ENCODE measurements at places on chromosomes 6 and 20. TPM values are rescaled to one million over a fixed set of nuclear protein-coding genes. Genes with fewer than 3 reads are reported as not detected.

Gene LAMA4
- not detected for total RNA-seq

Gene MYMX
- not detected for total RNA-seq

Gene CDH26
- total RNA-seq: 0.91 TPM

Gene CCR6
- 3.5 TPM for total RNA-seq

Gene CBLN4
- total RNA-seq: not detected

Gene RNF144B
- 0.98 TPM for total RNA-seq

Gene SLC22A7
- not detected for total RNA-seq

Gene IPCEF1
- 17.7 TPM for total RNA-seq

Gene TPBG
- total RNA-seq: not detected

Gene CD40
- total RNA-seq: 4.1 TPM

Gene HNF4A
- not detected for total RNA-seq

Gene FAM83C
- total RNA-seq: not detected

Gene BPIFA1
- total RNA-seq: not detected

Gene TAAR1
- total RNA-seq: not detected

Gene CCN6
- not detected for total RNA-seq

GRCh38 chr20:13870170-13870748 is 85.4 kb downstream of the NDUFAF5 start:
- no peaks in the 10 kb centered on the region for H3K4me1 ChIP-seq
- no peak overlapping the region for H3K27ac ChIP-seq
- no peak overlapping the region for H3K4me3 ChIP-seq
- H3K36me3 ChIP-seq: no peaks in the 10 kb centered on the region

DNA sequence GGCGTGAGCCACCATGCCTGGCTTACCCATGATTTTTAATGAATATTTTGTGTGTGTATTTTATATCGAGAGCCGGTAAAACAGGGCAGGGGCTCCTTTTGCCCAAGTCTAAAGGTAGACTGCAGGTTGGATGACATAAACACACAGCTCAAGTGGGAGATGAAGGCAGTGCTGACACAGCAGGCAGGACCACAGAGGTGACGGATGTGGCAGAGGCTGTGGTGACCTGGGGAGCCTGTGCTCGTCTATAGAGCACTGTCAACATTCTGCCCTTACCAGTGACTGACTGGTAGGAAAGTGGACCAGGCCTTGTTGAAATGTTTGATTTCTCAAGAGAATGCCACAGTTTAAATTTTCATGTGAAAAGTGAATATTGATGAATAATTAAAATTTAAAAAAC is 137.5 kb downstream of the ZFP64 start:
- DNase-seq: no peak
- no peaks in the 10 kb centered on the region for H3K36me3 ChIP-seq
- no peaks in the 10 kb centered on the region for H3K4me1 ChIP-seq
- H3K4me3 ChIP-seq: no peak overlapping the region

GRCh38 chr6:170402318-170403040 is 95.9 kb downstream of the FAM120B start:
- H3K4me1 ChIP-seq: no peaks in the 10 kb centered on the region
- H3K27me3 ChIP-seq: no peaks in the 10 kb centered on the region
- no peak overlapping the region for H3K4me3 ChIP-seq
- peaks cover 9% of the 10 kb centered on the region for H3K36me3 ChIP-seq
- no peak for DNase-seq
- no peak overlapping the region for H3K27ac ChIP-seq

- no peaks in the 10 kb centered on the region for H3K4me1 ChIP-seq
- DNase-seq: no peak
- H3K4me3 ChIP-seq: no peak overlapping the region
These were observed 67.0 kb upstream of the FOXQ1 start for GRCh38 chr6:1244941-1245340.

GRCh38 chr6:15389765-15390723 is 144.2 kb downstream of the JARID2 start:
- H3K27ac ChIP-seq: no peak overlapping the region
- H3K27me3 ChIP-seq: no peaks in the 10 kb centered on the region
- peaks cover 36% of the 10 kb centered on the region for H3K4me1 ChIP-seq
- no peaks in the 10 kb centered on the region for H3K36me3 ChIP-seq

GRCh38 chr20:48460681-48461080 is 367.1 kb downstream of the PREX1 start:
- H3K4me1 ChIP-seq: no peaks in the 10 kb centered on the region
- no peaks in the 10 kb centered on the region for H3K27me3 ChIP-seq
- no peak overlapping the region for H3K4me3 ChIP-seq
- no peak overlapping the region for H3K27ac ChIP-seq

- no peaks in the 10 kb centered on the region for H3K27me3 ChIP-seq
- no peak for DNase-seq
- H3K4me1 ChIP-seq: no peaks in the 10 kb centered on the region
- H3K36me3 ChIP-seq: no peaks in the 10 kb centered on the region
- H3K4me3 ChIP-seq: no peak overlapping the region
- H3K27ac ChIP-seq: no peak overlapping the region
These were observed 24.7 kb upstream of the HDAC2 start for GRCh38 chr6:113995634-113996033.

DNA sequence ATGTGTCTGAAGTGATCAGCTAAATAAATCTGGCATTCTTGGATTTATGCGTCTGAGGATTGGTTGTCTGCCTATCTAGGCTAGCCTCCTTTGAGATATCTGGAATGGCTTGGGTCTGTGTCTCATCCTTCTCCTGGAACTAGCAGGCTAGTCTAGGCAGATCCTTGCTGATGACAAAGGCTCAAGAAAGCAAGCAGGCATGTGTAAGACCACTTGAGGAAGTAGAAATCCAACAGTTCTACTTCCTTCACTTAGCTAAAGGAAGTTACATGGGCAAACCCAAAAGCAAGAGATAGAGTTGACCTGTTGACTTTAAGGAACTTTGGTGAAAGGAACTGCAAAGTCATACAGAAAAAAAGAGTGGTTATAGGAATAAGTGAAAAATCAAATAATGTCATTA is 672.6 kb downstream of the MAFB start:
- H3K36me3 ChIP-seq: no peaks in the 10 kb centered on the region
- H3K27ac ChIP-seq: no peak overlapping the region
- no peak for DNase-seq
- H3K27me3 ChIP-seq: no peaks in the 10 kb centered on the region
- no peak overlapping the region for H3K4me3 ChIP-seq

DNA sequence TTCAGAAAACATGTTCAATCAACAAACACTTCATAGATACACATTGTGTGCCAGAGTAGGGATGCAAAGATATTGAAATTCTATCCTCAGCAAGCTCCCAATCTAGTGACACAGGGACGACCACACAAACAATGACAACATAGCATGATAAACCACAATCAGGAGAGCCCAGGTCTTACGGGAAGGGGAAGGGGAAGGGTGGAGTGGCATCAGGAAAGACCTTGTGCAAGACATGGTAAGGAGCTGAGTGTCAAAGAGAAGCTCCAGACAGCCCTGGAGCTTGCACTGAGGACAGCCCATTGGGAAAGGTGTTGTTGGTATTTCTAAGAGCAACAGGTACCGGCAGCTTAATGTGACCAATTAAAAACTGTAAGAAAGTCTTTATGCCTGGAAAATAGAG is 103.6 kb downstream of the PDE7B start:
- H3K4me1 ChIP-seq: no peaks in the 10 kb centered on the region
- H3K27me3 ChIP-seq: no peaks in the 10 kb centered on the region
- no peak overlapping the region for H3K4me3 ChIP-seq
- no peak overlapping the region for H3K27ac ChIP-seq

GRCh38 chr6:12138381-12138780 is 126.3 kb downstream of the HIVEP1 start:
- no peak overlapping the region for H3K27ac ChIP-seq
- no peak for DNase-seq
- no peaks in the 10 kb centered on the region for H3K27me3 ChIP-seq
- H3K4me1 ChIP-seq: peaks cover 18% of the 10 kb centered on the region
- no peak overlapping the region for H3K4me3 ChIP-seq

- H3K36me3 ChIP-seq: no peaks in the 10 kb centered on the region
- no peak for DNase-seq
- H3K27ac ChIP-seq: no peak overlapping the region
- no peaks in the 10 kb centered on the region for H3K4me1 ChIP-seq
- no peak overlapping the region for H3K4me3 ChIP-seq
These were observed 32.8 kb upstream of the SMIM8 start for GRCh38 chr6:87289571-87289970.

DNA sequence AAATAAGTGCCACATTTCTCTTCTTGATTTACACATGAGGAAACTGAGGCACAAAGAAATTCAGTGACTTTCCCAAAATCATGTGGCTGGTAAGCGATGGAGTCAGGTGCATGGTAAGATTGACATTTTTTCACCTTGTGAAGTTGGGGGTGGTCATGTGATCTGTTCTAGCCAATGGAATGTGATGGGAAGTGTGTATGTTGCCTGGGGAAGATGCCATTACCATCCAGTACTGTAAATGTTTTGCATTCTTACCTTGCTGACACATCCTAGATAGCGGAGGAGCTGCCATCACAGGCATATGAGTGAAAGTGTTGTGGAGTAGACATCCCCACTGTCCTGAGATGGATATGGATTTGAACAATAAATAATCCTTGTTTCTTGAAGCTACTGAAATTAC is 499.6 kb upstream of the SULF2 start:
- no peaks in the 10 kb centered on the region for H3K4me1 ChIP-seq
- H3K36me3 ChIP-seq: no peaks in the 10 kb centered on the region
- H3K27me3 ChIP-seq: no peaks in the 10 kb centered on the region

DNA sequence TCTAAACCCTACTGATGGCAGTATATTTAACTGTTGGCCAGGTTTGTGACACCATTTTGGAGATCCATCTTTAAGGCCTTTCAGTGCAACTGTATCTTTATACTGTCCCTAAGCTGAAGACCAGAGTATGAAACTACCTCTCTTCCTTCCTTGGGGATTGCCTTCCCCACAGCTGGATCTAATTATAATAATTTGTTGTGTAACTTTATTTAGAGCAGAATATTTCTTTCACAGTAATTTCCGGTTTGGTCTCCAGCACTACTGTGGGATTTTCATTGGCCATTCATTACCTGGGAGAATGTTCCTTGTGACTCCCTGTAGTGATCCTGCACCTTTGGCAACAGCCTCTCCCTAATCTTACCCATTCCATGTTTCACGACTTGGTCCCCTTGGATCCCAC is 75.2 kb downstream of the AKAP7 start:
- H3K4me1 ChIP-seq: peaks cover 29% of the 10 kb centered on the region
- H3K4me3 ChIP-seq: no peak overlapping the region
- H3K27ac ChIP-seq: no peak overlapping the region
- H3K36me3 ChIP-seq: no peaks in the 10 kb centered on the region
- no peak for DNase-seq

DNA sequence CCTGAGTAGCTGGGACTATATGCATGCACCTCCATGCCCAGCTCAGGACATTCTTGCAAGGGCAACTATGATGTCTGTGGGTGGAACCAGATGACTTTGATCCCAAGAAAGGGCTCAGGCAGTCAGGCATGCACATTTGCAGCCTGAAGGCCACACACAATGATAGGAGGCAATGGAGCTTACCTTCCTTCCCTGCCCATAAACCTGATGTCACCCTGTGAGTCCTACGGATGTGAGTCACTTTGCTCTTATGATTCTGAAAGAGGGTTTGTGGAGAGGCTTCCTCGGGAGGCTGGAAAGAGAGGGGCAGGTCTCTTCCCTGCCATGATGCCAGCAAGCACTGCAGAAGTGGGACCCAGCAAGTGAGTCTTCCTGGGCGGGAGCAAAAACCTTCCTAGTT is 202.4 kb downstream of the LY86 start:
- H3K27me3 ChIP-seq: no peaks in the 10 kb centered on the region
- no peak for DNase-seq
- no peak overlapping the region for H3K27ac ChIP-seq
- no peaks in the 10 kb centered on the region for H3K36me3 ChIP-seq
- no peak overlapping the region for H3K4me3 ChIP-seq

DNA sequence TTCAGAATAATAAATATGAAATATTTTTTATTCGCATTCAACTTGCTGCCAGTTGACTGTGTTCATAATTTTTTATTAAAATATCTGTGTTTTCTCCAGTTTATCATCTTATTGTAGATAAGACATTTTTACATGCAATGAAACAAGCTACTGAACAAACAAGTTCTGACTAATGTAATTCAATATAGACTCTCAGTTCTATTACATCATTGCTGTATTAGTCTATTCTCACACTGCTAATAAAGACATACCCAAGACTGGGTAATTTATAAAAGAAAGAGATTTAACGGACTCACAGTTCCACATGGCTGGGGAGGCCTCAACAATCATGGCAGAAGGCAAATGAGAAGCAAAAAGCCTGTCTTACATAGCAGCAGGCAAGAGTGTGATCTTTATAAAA is 1357.7 kb upstream of the CITED2 start:
- no peaks in the 10 kb centered on the region for H3K36me3 ChIP-seq
- DNase-seq: no peak
- H3K27me3 ChIP-seq: no peaks in the 10 kb centered on the region

- H3K27ac ChIP-seq: no peak overlapping the region
- H3K27me3 ChIP-seq: peaks cover 65% of the 10 kb centered on the region
- no peak for DNase-seq
- H3K36me3 ChIP-seq: no peaks in the 10 kb centered on the region
These were observed 8.8 kb upstream of the ULBP2 start for GRCh38 chr6:149933036-149933435.

- H3K36me3 ChIP-seq: no peaks in the 10 kb centered on the region
- no peaks in the 10 kb centered on the region for H3K4me1 ChIP-seq
- DNase-seq: no peak
These were observed 10.7 kb upstream of the TNFAIP3 start for GRCh38 chr6:137856138-137856898.

- no peak overlapping the region for H3K27ac ChIP-seq
- no peaks in the 10 kb centered on the region for H3K4me1 ChIP-seq
- DNase-seq: no peak
- H3K27me3 ChIP-seq: no peaks in the 10 kb centered on the region
- no peak overlapping the region for H3K4me3 ChIP-seq
- H3K36me3 ChIP-seq: no peaks in the 10 kb centered on the region
These were observed 237.7 kb upstream of the AGPAT4 start for GRCh38 chr6:161511447-161512095.

DNA sequence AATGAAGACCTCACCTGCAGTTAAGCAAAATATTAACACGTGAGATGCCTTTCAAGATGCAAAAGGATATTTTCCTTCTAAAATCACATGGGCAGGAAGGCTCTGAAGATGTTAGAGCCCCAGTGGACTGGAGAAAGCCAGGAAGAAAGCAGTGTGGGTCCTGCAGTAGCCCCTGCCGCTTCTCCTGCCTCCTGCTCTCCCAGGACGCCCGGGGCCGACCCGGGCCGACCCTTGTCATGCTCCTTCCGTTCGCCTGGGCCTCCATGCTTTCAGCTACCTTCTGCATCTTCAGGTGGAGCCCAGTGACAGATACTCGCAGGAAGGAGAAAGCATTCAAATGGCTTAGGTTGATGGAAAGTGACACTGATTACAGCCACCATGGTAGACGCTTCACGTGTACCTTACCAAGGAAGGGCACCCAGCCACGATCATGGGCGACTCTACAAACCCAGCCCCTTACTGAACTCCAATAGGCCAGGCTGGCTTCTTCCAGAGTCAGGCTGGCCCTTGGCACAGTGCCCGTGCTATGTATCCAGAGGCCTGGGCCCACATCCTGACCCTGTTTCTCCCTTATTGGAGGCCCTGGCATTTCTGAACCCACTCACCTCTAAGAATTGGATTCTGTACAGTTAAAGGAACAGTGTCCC is 69.0 kb downstream of the TCP11 start:
- no peaks in the 10 kb centered on the region for H3K27me3 ChIP-seq
- H3K4me1 ChIP-seq: no peaks in the 10 kb centered on the region
- no peak overlapping the region for H3K4me3 ChIP-seq
- no peaks in the 10 kb centered on the region for H3K36me3 ChIP-seq
- DNase-seq: no peak
- H3K27ac ChIP-seq: no peak overlapping the region

Data from CD8-positive, alpha-beta memory T cell (primary cell).